ENCODE measurements at places on chromosomes 2 and 18. TPM values are rescaled to one million over a fixed set of nuclear protein-coding genes. Genes with fewer than 3 reads are reported as not detected.

GRCh38 chr2:157460897-157461296 is 17.0 kb upstream of the CYTIP start:
- peak; percentile 57 for DNase-seq

- peak; percentile 23 for DNase-seq
Measured at GRCh38 chr2:9002313-9002636, 1.2 kb downstream of the MBOAT2 start.

- no peak for DNase-seq
Measured at GRCh38 chr2:195642027-195642678, 14.9 kb upstream of the SLC39A10 start.

DNA sequence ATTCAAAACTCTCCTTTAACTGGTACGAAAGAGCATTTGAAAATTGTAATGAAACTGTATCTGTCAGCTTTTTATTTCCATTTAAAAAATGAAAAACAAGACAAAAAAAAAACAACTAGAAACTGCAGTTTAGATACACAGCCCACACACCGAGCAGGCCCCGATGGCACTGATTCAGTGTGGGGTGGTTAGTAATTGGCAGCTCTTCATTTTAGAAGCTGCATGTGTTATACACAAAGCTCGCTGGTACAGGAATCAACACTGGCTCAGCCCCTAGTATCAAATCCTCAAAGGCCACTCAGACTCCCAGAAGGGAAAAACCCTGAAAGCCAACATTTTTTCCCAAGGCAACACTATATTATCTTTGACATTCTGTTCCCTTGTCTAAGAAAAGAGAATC is 30.5 kb upstream of the RMDN2 start:
- peak; percentile 55 for DNase-seq

DNA sequence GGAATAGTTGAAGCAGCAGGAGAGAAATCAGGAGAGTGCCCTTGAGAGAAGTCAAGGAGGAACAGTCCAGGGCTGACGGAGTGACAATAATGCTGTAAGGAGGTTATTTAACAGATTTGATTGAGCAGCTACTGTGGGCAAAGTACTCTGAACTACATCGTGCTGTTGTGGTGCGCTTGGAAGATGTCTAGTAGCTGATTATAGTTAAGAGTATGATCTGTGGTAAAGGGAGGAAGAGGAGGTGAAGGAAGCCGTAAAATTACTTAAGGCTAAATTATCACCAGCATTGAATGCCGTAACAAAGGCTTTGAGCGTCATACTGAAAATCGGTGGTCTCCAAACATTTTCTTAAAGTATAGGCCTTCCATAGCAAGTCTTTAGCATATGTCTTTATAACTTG is 4.5 kb downstream of the PCBP1 start:
- no peak for DNase-seq

DNA sequence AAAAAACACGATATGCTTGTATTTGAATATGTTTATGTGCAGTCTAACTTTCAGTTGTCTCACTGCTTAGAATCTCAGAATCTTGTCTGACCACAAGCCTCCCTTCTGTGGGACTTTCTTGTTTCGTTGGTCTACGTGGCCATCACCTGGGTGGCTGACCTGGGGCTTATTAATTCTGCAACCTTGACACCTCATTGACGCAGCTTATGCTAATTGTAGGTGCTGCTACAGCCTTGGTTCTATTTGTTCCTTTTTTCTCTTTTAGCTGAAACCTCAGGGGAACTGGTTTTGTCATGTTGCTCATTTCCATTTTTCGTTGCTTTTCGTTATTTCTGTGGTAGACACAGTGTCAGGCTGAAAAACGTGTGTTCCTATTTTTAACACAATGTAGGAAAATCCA is 273.7 kb downstream of the SLC4A3 start:
- no peak for DNase-seq

- no peak for DNase-seq
Measured at GRCh38 chr2:16012626-16013358, 72.4 kb downstream of the MYCN start.

GRCh38 chr2:158984604-158985135 is 16.2 kb downstream of the TANC1 start:
- no peak for DNase-seq

Gene CAPN14
- 0.16 TPM for total RNA-seq

Gene GPR45
- not detected for total RNA-seq

All from fibroblast of the aortic adventitia (primary cell).